Stimulated activated CD8-positive, alpha-beta memory T cell treated with anti-CD3 and anti-CD28 coated beads, Interleukin-12 subunit alpha, Interleukin-12 subunit beta, amount 100 ng/mL, for 4 hours (primary cell): ENCODE measurements at places on chromosomes 1 and 21.

DNA sequence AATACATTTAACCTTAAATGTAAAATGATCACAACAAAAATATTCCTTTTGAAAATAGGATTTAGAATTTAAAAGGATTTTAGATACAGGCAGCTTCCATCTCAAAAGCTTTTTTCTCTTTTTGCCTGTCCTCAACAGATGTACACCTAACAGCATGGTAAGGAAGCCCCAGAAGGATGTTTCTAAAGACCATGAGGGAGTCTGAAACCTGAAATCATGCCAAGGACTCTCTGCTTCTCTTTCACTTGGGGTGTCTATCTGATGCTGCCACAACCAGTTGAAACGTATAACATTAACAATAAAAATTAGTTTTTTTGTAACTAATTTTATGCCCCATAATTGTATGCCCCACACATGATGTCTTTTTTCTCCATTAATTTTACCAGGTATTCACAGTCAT is 5.4 kb upstream of the ZNF281 start:
- no peak for DNase-seq

DNA sequence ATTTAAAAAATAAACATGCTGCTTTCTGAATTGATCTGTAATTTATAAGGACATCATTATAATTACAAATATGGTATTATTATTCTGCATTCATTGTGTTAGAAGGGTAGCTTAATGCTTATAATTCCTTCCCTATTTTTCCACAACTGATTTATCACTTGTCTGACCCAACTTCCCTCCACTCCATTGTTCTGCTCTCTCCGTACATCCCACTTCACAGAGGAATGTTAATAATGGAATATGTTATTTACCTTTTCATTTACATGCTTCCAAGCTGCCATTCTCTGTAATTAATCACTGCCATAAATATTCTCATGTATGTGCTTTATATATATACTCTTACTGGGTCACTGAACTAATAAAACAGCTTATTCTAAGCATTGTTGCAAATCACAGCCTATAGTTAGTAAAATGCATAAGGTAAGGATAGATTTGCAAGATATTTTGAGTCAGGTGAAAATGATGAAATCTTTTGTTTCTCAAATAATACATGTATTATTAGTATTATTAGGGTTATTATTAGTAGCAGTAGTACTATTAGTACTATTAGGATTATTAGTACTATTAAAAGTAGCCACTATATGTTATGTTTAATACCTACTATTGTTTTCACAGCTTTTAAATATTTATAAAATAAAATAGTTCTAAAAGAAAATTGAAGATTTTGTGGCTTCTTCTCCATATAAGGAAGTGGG is 70.6 kb upstream of the NEK7 start:
- DNase-seq, result no peak

DNA sequence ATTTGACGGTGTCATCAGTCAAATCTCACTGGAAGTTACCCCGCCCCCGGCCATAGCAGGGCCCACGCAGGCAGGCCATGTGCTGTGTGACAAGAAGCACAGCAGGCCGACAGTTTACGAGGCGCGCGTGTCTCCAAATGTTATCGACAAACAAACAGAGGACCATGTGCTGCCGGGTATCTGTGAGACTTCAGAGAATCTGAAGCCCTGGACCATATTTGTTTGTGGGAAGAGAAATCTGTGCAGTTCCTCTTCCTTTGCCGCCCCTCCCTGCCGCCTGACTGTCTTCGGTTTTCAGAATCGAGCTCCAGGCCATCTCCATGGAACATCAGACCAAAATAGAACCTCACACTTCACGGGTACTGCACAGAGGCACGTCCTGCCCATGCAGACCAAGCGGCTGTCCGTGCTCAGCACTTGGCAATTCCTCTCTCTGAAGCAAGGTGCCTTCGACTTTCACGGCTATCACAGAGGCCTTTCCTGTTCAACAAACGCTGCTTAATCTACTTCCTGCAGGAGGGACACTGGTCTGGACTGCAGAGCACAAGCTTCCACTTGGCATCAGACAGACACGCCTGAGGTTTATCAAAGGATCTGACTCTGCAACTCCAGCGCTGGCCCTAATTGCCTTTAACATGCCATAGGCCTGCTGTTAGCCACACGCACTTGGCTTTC is 135.7 kb upstream of the KRTAP19-8 start:
- DNase-seq, result no peak

DNA sequence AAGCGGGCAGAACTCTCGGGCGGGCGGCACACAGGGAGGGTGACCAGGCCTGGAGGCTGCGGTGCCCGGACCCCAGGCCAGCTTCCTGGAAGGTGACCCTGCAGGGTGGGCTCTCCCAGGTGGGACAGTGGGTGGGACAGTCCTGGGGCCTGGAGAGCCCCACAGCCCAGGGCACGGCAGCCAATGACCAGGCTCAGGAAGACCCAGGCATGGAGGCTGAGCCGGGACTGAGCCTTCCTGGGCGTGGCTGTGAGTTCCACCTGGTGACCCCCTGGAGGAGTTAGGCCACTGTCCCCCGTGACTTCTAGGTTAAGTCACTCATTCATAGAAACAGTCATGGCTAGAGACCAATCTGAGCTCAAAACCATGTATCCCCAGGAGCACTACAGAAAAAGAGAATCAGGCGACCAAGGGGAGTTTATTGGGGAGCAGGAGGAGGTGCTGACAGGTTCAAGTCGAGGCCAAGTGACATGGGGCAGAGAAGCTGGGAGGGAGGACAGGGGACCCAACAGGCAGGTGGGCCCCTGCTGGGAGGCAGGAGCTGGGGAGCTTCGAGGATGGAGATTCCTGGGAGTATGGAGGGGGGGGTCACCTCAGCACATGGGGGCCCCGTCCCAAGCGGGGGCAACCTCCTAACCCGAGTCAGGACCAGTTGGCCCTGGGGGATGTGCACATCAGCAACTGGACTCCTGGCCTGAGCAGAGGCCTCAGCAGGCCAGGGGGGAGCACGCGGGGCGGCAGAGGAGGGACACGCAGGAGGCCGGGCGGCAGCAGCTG is 1.2 kb downstream of the KRTAP10-5 start:
- no peak for DNase-seq

DNA sequence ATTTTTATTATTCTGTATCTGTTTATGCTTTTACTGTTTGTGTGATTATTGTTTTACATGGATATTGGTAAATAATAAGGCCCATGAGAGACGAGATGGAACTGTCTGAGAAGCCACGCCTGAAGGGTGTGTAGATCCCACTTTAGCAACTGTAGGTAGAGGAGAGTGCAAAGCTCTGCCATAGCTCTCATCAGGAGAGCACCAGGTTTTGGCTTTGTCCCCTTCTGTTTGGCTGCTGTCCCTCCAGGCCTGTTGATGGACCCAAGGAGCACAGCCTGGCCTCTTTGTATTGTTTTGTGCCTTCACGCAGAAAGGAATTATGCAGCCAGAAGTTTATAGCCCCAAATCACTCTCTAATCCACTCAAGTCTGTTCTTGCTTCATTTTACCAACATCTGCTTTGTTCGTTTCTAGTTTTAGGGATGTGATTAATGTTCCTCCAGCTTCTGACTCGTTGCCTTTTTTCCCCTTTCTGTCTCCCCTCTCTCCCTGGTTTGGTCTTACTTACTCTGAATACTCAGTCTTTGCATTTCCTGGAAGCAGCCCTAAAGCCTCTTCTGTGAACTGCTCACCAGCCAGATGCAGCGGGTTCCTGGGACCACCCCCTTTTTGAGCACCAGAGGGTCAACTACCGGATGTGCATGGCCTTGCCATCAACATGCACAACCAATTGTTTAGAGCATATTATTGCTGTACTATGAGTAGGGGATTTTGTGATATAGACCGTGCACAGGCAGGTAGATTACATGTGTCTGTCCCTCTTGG is 127.3 kb downstream of the HHAT start:
- DNase-seq, result no peak

- DNase-seq, result no peak
Observed at GRCh38 chr1:53153752-53154151, 11.3 kb upstream of the SLC1A7 start.

DNA sequence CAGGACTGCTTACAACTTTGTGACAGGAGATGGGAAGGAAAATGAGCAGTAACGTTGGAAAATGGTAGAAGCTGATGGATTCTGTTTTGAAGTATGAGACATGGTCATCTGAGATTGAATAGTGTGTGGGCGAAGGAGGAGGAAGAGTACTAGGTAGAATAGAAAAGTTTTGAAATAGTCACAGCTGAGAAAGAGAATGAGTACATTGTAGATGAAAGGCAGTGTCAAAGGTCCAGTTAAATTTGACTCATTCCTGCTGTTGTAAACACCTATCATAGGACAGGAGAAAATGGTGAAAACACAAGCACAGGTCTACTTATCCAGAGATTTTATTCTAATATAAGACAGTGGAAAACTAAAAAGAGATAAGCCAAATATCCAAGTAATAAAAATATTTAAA is 56.8 kb upstream of the CFHR3 start:
- no peak for DNase-seq

DNA sequence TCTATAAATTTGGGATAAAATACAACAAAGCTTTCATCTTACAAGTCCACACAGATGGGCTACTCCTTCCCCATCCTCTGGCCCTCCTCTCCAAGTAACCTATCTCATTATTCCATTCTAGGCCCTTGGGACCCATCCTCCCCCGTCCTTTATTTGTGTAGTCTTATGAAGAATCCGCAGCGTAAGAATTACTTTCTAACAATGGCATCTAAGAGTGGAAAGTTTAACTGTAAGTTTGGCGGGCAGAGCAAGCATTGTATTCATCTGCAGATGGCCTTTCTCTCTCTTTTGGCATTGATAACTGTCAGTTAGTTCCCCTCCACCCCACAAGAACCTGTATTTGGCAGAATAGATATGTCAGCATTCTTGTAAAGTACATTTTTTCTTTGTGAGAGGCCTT is 91.9 kb upstream of the TSPAN2 start:
- DNase-seq, result no peak

DNA sequence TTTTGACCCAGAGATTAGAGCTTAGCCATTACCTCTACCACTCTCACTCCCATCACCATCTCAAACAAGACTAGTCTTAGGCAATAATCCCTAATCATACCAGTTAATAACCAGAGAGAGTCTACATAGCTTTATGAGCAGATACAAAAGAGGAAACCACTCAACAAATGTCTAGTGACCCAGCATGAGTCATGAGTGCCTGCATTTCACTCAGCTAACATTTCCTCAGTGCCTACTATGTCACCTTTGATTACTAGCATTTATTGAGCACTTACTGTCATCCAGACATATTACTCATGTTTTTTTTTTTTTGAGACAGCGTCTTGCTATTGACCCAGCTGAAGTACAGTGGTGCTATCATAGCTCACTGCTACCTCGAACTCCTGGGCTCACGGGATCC is 35.9 kb upstream of the GALNT2 start:
- no peak for DNase-seq

DNA sequence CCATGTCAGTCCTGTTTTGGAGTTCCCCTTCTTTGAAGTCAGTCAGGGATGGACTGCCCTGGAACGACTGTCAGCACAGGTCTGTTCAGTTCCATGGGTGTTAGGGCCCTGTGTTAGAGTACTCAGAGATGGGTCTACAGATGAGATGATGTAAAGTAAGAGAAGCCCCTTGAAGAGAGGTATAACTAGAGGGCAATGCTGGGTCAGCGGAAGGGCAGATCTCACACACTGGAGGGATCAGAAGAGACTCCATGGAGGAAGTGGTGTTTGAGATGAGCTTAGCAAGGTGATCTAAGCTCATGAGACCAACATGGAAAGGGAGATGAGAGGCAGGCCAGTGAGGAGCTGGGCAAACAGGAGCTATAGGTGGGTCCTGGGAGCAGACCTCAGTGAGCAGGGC is 7.6 kb downstream of the PPFIA4 start:
- no peak for DNase-seq

DNA sequence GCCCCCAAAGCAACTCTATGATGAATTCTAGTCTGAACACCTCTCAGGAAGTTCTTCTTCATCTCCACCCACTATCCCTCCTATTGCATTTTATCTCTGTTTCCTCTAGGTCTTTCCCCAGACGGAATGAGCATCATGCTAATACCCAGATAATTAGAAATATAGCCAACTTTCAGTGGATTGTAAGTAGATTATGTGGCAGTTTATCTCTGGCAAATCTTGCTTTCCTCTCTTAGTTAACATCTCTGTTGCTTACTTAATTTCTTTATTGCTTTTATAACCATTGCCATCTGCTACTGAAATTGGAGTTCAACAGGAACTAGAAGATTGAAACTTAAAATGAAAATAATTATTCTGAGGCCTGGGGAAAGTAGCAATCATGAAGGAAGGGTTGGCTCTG is 378.6 kb downstream of the RPS6KC1 start:
- no peak for DNase-seq

DNA sequence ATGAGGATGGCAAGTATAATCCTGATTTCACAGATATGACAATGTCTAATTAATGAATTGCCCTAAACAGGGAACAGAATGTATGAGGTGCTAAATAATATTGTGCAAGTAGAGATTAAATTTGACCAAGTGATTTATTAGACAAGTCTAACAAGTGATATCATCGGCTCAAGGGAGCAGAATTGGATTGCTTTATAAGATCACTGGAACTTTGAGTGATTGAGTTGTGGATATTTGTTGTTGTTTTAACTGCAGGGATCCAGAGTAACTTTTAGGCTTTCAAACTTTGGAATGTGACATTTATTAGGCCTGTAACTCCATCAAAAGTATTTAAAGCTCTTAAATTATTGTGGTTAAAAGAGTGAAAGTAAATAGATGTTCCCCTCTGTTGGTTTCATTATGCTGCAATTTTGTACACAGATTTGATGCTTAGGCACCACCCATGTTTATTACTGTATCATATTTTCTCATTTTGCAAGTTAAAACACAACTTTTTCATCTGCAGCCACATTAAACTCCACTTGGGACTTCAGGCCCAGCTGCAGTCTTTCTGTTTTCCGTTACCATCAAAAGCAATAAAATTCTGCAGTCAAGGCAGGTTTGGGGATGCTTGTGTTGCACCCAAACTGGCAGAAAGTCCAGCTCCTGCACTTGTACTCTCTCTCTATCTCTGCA is 206.6 kb downstream of the HLX start:
- DNase-seq, result no peak

DNA sequence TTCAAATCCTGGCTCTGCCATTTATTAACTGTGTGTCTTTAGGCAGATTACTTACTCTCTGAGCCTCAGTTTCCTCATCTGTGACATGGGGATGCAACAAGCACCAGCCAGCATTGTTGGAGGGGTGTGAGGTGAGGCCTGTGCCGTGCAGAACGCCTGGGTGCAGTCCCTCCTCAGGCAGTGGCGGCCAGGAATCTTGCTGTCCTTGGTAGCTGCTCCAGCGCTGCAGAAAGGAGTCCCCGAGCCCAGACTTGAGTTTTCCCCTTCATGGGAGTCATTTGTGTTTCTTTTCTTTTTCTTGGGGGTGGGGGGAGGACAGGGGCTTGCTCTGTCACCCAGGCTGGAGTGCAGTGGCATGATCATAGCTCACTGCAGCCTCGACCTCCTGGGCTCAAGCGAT is 46.6 kb downstream of the DISP3 start:
- DNase-seq, result no peak

GRCh38 chr21:35197992-35198431 is 148.9 kb upstream of the RUNX1 start:
- DNase-seq, result no peak
